ENCODE measurements at places on chromosomes 2 and 18.
A peak's percentile ranks its signal among the peaks of the same experiment; 100 is the strongest.

DNA sequence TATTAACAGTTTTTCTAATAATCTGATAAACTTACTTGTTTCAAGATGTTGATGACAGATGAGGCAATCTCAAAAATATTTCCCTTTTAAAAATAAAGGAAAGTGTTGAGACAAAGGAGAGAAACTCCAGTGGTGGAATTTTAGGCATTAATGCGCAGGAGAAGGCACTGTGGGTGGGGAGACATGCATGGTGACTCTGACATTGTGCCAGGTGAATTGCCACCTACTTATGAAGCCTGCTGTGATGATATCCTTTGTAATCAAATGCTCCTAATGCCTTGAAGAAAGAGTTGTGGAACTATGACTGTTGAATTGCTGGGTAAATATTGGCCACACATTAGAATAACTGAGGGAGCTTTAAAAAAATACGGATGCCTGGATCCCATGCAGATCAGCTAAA lies 101.4 kb downstream of the PLA2R1 start:
- H3K4me3 ChIP-seq, result no peak overlapping the region
- H3K27ac ChIP-seq, result no peak overlapping the region
- H3K27me3 ChIP-seq, result no peaks in the 10 kb centered on the region
- DNase-seq, result no peak
- no peaks in the 10 kb centered on the region for H3K4me1 ChIP-seq
- H3K36me3 ChIP-seq, result no peaks in the 10 kb centered on the region

DNA sequence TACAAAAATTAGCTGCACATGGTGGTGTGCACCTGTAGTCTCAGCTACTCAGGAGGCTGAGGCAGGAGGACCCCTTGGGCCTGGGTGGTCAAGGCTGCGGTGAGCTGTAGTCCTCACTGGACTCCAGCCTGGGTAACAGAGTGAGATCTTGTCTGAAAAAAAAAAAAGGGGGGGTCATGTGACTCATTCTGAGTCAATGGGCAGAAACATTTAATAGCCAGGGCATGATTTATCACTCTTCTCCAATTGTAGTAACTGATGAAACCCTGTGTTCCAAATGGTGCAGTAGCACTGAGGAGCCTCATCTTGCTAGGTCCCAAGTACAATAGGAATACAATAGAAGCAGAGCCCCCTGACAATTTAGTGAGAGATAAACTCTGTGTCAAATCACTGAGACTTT lies 78.9 kb upstream of the CCDC68 start:
- DNase-seq, result no peak
- H3K27me3 ChIP-seq, result no peaks in the 10 kb centered on the region
- H3K36me3 ChIP-seq, result no peaks in the 10 kb centered on the region
- H3K4me1 ChIP-seq, result no peaks in the 10 kb centered on the region
- no peak overlapping the region for H3K27ac ChIP-seq

- peaks cover 63% of the 10 kb centered on the region for H3K4me1 ChIP-seq
- peak overlapping the region; percentile 90 for H3K27ac ChIP-seq
- no peak for DNase-seq
These were observed 36.0 kb downstream of the PCBP1 start for GRCh38 chr2:70123051-70123828.

DNA sequence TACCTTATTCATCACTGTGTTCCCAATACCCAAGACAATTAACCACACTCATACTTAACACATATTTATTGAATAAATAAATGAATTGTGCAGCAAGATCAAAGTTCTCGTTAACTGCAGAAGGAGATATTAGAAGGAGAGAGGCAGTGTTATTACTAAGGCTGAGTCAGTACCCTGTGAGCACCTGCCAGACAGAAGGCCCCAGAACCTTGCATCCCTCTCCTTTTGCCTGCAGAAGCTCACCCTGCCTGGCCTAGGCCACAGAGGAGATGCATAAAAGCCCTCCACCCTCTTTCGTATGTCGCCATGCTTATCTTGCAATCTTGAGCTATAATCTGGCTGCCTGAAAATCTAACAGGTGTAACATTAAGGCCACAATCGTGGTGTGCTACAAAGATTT lies 20.5 kb upstream of the RNF149 start:
- no peaks in the 10 kb centered on the region for H3K27me3 ChIP-seq
- peaks cover 71% of the 10 kb centered on the region for H3K4me1 ChIP-seq
- peak overlapping the region; percentile 40 for H3K27ac ChIP-seq

- no peak overlapping the region for H3K27ac ChIP-seq
- DNase-seq, result peak; percentile 46
- no peaks in the 10 kb centered on the region for H3K36me3 ChIP-seq
- no peaks in the 10 kb centered on the region for H3K27me3 ChIP-seq
- H3K4me1 ChIP-seq, result peaks cover 5% of the 10 kb centered on the region
- H3K4me3 ChIP-seq, result no peak overlapping the region
These were observed 26.8 kb downstream of the MPHOSPH10 start for GRCh38 chr2:71157124-71157793.

GRCh38 chr2:39550701-39551285 lies 113.7 kb upstream of the MAP4K3 start:
- no peak overlapping the region for H3K27ac ChIP-seq
- H3K27me3 ChIP-seq, result no peaks in the 10 kb centered on the region
- no peaks in the 10 kb centered on the region for H3K36me3 ChIP-seq
- no peaks in the 10 kb centered on the region for H3K4me1 ChIP-seq
- no peak for DNase-seq

DNA sequence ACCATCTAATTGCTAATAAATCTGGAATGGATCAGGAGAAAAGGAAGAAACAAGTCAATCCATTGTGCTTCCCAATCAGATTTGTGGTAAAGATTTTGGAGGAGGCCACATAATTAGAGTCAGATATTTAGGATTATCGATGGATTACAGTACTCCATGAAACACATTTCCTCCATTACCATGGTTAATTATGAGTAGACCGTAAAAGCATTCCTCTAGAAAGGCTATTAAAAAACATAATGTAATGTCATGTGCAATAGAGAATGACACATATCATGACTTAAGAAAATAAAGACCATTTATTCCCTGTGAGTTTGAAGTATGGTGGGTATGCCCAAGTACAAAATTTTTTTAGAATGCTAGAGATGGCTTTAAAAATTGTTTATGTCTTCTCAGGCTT lies 96.1 kb downstream of the ITGA4 start:
- H3K4me3 ChIP-seq, result no peak overlapping the region
- no peak for DNase-seq
- no peak overlapping the region for H3K27ac ChIP-seq
- no peaks in the 10 kb centered on the region for H3K4me1 ChIP-seq

DNA sequence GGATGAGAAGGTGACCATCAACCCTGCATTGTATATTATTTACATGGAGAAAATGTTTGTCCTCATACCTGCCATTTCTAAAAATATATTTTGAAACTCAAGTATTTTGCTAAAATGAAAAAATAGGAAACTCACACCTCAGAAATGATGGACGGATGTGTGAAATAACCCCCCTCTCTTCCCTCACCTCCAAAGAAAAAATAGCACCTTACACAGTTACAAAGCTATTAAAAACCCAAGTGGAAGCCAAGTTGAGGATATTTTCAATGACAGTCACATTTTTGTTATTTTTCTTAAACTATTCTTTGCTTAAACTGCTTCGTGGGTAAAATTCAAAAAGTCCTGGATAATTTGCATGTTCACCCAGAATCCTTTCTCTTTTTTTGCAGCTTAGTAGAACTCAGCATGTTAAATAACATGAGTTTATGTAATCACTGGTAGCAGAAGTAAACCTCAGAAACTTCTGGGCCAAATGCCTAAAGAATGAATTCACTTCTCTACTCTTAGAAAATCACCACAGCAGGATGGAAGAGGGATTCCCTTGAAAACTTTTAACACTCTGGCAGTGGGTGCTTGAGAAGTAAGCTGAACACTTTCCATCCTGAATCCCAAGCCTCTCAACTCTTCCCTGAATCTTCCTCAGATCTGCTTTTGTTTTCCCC lies 768 bp downstream of the DSC1 start:
- H3K4me1 ChIP-seq, result peaks cover 4% of the 10 kb centered on the region
- no peaks in the 10 kb centered on the region for H3K36me3 ChIP-seq
- H3K27ac ChIP-seq, result no peak overlapping the region
- DNase-seq, result peak; percentile 2
- H3K4me3 ChIP-seq, result peak overlapping the region; percentile 45

- H3K4me1 ChIP-seq, result no peaks in the 10 kb centered on the region
- H3K27ac ChIP-seq, result no peak overlapping the region
- H3K27me3 ChIP-seq, result no peaks in the 10 kb centered on the region
- no peaks in the 10 kb centered on the region for H3K36me3 ChIP-seq
- no peak overlapping the region for H3K4me3 ChIP-seq
- no peak for DNase-seq
These were observed 7.1 kb upstream of the GRHL1 start for GRCh38 chr2:9944330-9944758.

DNA sequence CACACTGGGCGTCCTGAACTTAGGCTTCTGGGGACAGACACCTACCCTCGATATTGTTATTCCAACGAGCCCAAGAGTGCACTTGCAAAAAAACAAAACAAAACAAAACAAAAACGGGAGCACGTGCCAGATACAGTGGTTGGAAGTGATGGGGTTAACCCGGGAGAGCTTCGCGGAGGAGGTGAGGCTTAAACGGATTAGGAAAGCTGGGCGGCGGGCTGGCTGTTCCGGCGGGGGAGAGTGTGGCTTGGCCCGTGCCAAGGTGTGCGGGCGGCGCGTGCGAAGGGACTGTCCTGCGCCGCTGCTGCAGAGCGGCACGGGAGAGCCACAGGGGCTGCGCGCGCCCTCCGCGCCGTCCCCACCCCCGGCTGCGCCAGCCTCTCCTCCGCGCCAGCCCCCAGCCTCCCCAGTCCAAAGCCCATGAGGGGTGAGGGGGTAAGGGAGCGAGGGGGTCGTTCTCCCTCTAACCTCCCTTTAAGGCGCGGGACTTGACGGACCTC lies 1.5 kb upstream of the SLC30A3 start:
- no peaks in the 10 kb centered on the region for H3K36me3 ChIP-seq
- H3K27me3 ChIP-seq, result peaks cover 38% of the 10 kb centered on the region
- H3K4me1 ChIP-seq, result peaks cover 19% of the 10 kb centered on the region

- no peaks in the 10 kb centered on the region for H3K4me1 ChIP-seq
- no peaks in the 10 kb centered on the region for H3K36me3 ChIP-seq
- no peak overlapping the region for H3K4me3 ChIP-seq
- H3K27me3 ChIP-seq, result no peaks in the 10 kb centered on the region
These were observed 407.5 kb upstream of the ZEB2 start for GRCh38 chr2:144927429-144927828.
